Glutamatergic neuron (in vitro differentiated cells): ENCODE measurements at places on chromosomes 3 and 15. TPM values are rescaled to one million over a fixed set of nuclear protein-coding genes. Genes with fewer than 3 reads are reported as not detected.

Gene ASB7
- total RNA-seq: 14.5 TPM

Gene SPTBN5
- 0.32 TPM for total RNA-seq

Gene GRIP2
- 0.34 TPM for total RNA-seq

Gene AGTR1
- not detected for total RNA-seq

Gene GXYLT2
- 10.9 TPM for total RNA-seq

Gene SAMMSON
- not detected for total RNA-seq

Gene PHLDB2
- total RNA-seq: 18.7 TPM

Gene A4GNT
- total RNA-seq: not detected

Gene TMPRSS7
- total RNA-seq: not detected

GRCh38 chr3:37787153-37787867 is 74.4 kb upstream of the CTDSPL start:
- no peak overlapping the region for H3K4me3 ChIP-seq
- DNase-seq: no peak
- peaks cover 22% of the 10 kb centered on the region for H3K4me1 ChIP-seq
- no peak overlapping the region for H3K27ac ChIP-seq
- H3K27me3 ChIP-seq: no peaks in the 10 kb centered on the region

DNA sequence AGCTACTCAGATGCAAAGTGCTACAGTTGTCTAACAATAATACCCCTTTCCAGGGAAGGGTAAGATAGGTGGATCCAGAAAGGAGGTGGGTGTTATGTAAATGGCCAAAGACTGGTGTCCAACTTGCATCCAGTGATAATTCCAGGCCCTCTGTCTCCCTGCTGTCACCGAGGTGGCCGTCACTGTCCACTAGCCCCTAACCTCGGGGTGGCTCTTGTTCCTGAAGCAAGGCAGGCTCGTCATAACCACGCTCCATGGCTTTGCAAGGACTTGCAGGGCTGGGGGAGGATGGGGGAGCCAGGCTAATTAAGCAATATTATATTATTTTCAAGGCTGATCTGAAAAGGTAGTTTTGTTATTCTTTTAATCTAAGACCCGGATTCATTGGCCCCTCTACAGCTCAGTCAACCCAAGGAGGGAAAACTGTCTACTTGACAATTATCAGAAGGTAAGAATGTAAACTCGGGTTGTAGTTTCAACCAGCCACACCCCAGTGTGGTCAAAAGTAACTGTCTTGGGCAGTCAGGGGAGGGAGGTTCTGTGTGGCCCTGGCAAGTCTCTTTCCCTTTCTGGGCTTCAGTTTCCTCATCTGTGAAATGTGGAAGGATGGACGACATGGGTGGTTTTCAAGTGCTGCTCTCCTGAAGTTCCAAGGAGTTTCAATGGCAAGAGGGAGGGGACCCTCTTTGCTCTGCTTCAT is 220.1 kb upstream of the BHLHE40 start:
- DNase-seq: no peak
- H3K27ac ChIP-seq: no peak overlapping the region
- no peaks in the 10 kb centered on the region for H3K36me3 ChIP-seq
- H3K27me3 ChIP-seq: peaks cover 1% of the 10 kb centered on the region
- H3K4me3 ChIP-seq: no peak overlapping the region

DNA sequence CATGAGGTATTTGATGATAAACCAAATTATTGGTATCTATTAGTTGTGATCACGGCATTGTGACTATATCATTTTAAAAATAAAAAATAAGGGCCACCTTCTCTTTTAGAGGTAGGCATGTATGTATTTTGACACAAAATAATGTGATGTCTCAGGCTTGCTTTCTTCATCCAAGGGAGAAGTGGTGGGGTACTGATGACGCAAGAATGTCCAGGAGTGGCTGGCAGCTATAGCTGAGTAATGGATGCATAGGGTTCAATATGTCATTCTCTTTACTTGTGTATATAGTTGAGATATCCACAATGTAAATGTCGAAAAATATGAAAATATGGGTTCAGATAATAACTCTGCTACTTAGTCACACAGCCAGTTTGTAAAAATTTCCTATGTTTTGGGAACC is 46.8 kb upstream of the NSMCE3 start:
- peaks cover 14% of the 10 kb centered on the region for H3K36me3 ChIP-seq
- H3K27ac ChIP-seq: no peak overlapping the region
- H3K4me3 ChIP-seq: no peak overlapping the region
- peaks cover 1% of the 10 kb centered on the region for H3K4me1 ChIP-seq

DNA sequence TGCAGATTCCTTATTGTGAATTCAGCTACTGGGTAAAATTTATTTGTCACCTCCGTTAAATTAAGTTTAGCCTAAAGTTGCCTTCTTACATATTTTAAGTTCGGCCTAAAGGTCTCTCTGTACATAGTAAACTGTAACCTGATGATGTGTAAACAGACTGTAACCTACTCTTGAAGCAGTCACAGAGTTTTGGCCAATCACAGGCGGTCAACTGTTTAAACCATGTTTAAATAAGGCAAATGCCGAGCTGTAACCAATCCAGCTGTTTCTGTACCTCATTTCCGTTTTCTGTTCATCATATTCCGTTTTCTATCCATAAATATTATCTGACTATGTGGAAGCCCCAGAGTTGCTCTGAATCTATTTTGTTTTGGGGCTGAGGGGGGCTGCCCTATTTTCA is 2.4 kb upstream of the ADAMTSL3 start:
- no peaks in the 10 kb centered on the region for H3K4me1 ChIP-seq
- no peak for DNase-seq
- H3K4me3 ChIP-seq: no peak overlapping the region
- peaks cover 15% of the 10 kb centered on the region for H3K27me3 ChIP-seq
- H3K36me3 ChIP-seq: no peaks in the 10 kb centered on the region
- H3K27ac ChIP-seq: no peak overlapping the region

DNA sequence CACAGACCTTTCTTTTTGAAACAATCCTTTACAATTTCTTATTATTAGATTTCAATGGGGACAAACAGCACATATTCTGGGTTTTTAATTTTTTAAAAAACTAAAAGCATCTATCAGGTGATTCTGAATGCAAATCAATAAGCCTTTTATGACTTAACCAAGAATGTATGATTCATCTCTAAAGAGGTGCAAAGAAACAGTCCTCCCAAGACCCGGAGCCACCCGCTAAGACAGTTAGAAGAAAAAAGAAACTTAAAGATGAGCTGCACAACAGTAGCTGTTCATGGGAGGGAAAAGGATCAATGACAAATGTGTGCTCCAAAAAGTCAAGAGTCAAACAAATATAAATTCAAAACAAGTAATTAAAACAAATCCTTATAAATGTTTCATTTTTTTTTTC is 319.5 kb downstream of the THSD4 start:
- H3K27ac ChIP-seq: no peak overlapping the region
- H3K4me3 ChIP-seq: no peak overlapping the region
- no peaks in the 10 kb centered on the region for H3K4me1 ChIP-seq
- DNase-seq: no peak
- no peaks in the 10 kb centered on the region for H3K27me3 ChIP-seq
- no peaks in the 10 kb centered on the region for H3K36me3 ChIP-seq

GRCh38 chr15:73273181-73274002 is 95.4 kb downstream of the HCN4 start:
- no peaks in the 10 kb centered on the region for H3K36me3 ChIP-seq
- DNase-seq: peak; percentile 51
- no peaks in the 10 kb centered on the region for H3K4me1 ChIP-seq
- H3K27me3 ChIP-seq: no peaks in the 10 kb centered on the region

DNA sequence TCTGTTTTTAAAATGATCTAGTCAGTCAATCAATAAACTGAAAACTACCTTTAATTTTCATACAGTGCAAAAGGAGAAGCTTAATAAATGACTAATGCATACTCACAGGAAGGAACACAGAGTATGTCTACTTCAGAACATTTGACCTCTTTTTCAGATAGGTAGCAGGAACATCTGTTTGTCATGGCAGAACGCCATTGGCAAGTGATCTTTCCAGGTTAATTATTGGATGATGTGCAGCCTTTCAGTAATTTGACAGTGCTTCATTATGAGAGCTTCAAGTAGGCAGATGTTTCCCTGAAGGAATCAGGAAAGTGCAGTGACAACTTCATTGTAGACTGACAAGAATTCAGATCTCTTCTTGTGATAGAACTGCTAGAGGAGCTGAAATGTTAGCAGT is 325.0 kb downstream of the OTOL1 start:
- no peak for DNase-seq
- no peaks in the 10 kb centered on the region for H3K27me3 ChIP-seq
- peak overlapping the region; percentile 94 for H3K27ac ChIP-seq

DNA sequence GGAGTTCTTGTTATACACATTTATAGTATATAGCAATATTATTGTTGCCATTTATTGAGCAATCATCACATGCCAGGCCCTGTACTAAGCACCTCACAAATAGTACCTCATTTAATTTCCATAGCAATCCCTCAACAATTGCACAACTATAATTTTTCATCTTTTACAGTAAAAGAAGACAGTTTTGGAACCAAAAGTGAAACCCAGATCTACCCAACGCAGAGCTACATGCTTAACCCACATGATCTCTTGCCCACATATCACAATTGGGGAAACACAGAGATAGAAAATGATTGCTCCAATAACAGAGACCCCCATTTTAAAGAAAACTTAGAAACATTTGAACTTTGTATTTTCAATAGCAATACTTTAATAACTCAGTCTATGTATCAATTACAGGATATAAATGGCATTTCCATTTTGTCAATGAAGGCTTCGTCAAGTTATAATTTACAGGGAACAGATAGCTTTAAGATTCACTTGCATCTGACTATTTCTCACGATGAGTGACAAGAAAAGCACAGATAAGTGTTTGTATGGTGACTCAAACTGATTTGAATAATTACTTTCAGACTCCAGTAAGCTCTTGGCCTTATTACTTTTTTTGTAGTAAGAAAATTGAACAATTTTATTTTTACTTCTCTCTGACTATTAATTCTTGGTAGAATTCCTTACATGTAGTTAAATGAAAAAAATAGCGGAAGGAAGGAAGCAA is 38.7 kb upstream of the CCDC50 start:
- no peaks in the 10 kb centered on the region for H3K27me3 ChIP-seq
- no peak for DNase-seq
- H3K4me3 ChIP-seq: no peak overlapping the region
- no peak overlapping the region for H3K27ac ChIP-seq
- H3K4me1 ChIP-seq: no peaks in the 10 kb centered on the region
- no peaks in the 10 kb centered on the region for H3K36me3 ChIP-seq

- H3K27me3 ChIP-seq: peaks cover 2% of the 10 kb centered on the region
- DNase-seq: peak; percentile 45
- H3K36me3 ChIP-seq: no peaks in the 10 kb centered on the region
- H3K4me3 ChIP-seq: no peak overlapping the region
- peaks cover 12% of the 10 kb centered on the region for H3K4me1 ChIP-seq
Observed at GRCh38 chr3:58013973-58014649, 5.9 kb downstream of the FLNB start.

DNA sequence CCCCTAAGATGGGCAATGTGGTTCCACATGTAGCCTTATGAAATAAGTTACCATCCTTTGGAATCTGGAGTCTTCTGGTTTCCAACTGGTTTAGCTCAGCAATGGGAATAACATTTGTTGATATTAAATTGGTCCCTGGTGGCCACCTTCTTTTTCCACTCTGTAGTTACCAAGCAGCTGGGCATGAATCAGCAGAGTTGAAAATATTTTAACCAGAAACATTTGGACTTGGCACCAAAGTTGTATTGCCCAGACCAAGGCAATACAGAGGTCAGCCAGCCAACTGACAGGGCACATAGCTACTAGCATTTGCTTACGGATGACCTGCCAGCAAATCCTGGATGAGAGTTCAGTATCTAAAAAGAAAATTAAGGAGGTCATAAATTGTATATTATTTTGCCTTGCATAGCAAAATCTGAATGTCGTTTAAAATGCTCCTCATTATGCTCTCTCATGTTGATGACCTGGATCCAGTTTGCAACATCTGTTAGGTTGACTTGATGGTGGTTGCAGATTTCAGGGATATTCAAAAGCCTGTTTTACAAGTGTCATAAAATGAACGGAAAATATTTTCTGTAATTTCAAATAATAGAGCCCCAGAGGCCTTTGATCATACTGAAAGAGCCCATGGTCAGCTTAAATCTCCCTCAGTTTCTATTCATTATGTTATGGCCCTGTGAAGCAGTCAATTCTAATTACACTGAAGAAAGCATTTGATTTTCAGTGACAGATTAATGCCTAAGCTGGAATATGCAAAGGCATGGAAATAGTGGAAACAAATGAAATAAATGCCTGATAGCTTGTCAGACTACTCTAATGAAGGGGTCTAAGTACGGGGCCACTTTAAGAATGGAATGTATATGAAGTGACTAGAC is 54.6 kb downstream of the PPM1L start:
- H3K4me1 ChIP-seq: peaks cover 41% of the 10 kb centered on the region
- DNase-seq: no peak
- peaks cover 2% of the 10 kb centered on the region for H3K27me3 ChIP-seq
- H3K36me3 ChIP-seq: no peaks in the 10 kb centered on the region

DNA sequence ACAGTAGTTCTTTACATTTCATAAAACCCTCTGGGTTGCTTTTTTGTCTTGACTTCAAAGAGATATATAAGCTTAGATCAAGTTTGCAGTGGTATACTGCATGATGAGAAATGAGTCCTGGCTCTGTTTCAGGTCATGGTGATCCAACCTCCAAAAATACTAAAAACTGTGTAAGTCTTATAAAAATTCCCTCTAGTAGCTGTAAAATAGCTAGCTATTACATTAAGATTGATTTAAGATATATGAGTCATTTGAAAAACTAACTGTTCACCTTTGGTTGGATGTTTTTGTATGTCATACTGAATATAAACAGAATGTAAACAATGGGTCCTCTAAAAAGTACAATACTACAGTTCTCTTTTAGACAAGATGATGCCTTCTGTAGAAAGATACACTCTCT is 879.2 kb downstream of the ROBO1 start:
- no peak for DNase-seq
- peaks cover 49% of the 10 kb centered on the region for H3K4me1 ChIP-seq
- no peaks in the 10 kb centered on the region for H3K27me3 ChIP-seq
- H3K27ac ChIP-seq: peak overlapping the region; percentile 56
- H3K36me3 ChIP-seq: no peaks in the 10 kb centered on the region
- H3K4me3 ChIP-seq: no peak overlapping the region

DNA sequence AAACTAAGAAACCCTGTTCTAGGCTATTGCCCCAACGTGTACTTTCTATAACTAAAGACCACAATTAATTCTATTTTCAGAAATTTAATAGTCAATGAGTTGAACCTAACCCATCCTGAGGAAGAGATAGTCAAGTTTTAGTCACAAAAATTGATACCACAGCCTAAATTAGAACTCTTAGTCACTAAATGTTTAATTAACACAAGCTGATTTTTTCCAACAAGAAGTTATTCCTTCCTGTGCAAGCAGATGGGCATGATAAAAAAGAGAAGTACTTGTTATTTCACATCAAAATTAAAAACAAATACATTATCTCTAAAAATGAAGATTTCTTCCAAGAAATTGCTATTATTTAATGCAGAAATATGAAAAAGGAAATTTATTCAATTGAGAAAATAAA is 38.4 kb upstream of the TERB2 start:
- no peak overlapping the region for H3K27ac ChIP-seq
- H3K36me3 ChIP-seq: no peaks in the 10 kb centered on the region
- H3K4me1 ChIP-seq: no peaks in the 10 kb centered on the region
- no peaks in the 10 kb centered on the region for H3K27me3 ChIP-seq

DNA sequence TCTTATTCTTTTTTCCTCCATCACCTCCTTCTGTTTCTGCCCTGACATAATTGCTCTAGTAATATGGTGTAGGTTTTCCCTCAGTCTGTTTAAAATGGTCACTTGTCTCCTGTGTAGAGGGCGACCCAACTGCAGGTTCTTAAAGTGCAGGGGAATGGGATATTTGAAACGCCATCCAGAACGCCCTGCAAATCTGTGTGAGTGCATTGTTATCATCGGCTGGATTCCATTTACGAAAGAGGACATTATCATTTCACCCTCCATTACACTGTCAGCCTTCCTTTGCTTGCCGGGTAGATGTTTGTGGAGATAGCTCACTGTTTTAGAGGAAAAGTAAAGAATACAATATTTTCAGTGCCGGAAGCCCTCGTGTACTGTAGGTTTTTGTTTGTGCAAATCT is 354.0 kb downstream of the LRTM1 start:
- no peak overlapping the region for H3K27ac ChIP-seq
- no peaks in the 10 kb centered on the region for H3K4me1 ChIP-seq
